SK-N-DZ (cell line): ENCODE measurements at places on chromosomes 11 and 22.

DNA sequence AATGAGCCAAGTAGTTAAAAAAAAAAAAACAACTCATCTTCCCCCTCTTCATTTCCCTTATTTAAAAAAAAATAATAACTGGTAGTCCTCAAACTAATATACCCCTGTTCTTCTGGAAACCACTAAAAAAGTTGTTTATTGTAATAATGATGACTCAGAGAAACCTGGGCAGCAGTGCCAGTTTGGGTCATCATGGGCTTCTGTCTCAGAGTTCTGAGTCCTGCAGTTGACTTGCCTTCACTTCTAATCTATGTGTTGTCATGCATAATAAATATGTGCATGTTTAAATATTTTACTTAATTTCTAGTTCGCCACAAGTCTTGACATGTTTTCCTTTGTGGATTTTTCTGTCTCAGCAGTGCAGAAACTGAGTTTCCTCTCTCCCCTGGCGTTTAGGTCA, 46.8 kb downstream of the PPP2R1B start:
- no peak for DNase-seq

GRCh38 chr22:22048981-22049531, 66.5 kb upstream of the TOP3B start:
- no peak for DNase-seq

- no peak for DNase-seq
Observed at GRCh38 chr11:120562806-120563425, 51.4 kb downstream of the GRIK4 start.

DNA sequence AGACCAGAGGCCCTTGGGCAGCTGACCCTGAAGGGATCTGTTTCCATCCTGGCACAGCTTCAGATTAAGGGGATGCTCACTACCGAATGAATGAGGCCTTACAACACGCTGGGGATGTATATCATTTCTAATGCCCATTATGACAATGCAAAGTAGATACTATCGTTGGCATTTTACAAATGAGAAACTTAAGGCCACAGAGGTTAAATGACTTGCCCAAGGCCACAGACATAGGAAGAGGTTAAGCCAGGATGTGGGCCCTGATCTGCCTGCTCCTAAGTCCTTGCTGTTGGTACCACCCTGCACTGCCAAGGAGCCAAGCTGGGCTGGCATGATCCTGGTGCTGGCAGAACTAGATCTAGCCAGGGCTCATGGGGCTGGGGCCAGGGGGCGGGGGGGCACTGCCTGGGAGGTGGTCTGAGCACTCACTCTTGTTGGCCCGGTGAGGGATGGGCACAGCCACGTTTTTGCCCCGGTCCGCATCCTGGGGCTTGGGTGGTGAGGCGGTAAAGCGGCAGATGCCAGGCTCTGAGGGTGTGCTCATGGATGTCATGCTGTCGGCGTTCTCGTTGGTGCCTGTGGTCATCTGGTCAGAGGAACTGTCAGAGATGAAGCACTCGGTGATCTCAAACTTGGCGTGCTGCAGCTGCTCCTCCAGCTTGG, 102.8 kb downstream of the CEP164 start:
- DNase-seq = no peak

GRCh38 chr11:100805506-100806199, 118.6 kb downstream of the ARHGAP42 start:
- no peak for DNase-seq

DNA sequence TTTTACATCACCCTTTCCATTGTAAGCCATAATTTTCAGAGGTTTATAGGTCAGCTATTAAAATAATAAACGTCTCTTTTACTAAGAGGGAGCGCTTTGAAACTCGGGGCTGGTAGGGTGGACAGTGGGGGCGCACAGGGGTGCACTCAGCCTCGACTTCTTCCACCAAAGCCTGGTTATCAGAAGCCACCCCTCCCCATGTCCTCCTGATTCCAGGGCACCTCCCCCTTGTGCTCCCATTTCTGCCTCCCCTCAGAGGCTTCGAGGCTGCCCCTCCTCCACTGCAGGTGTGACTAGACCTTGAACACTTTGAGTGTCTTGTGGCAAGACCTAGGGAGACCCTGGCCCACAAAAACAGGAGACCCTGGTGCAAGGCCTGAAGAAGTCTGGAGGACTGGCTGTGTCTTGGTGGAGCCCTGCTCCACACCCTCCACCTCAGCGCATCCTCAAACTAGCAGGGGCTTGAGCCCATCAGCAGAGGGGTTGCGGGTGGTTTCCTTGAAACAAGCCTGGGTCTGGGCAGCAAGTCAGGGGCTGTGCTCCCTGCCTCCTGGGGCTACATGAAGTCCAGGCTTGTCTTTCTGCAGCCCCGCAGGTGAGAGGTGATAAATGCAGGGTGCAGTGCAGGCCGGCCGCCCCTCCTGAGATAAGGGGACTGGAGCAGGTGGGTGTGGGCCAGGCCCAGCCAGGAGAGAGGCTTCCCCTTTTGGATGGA, 3.0 kb downstream of the CDKN1C start:
- no peak for DNase-seq

DNA sequence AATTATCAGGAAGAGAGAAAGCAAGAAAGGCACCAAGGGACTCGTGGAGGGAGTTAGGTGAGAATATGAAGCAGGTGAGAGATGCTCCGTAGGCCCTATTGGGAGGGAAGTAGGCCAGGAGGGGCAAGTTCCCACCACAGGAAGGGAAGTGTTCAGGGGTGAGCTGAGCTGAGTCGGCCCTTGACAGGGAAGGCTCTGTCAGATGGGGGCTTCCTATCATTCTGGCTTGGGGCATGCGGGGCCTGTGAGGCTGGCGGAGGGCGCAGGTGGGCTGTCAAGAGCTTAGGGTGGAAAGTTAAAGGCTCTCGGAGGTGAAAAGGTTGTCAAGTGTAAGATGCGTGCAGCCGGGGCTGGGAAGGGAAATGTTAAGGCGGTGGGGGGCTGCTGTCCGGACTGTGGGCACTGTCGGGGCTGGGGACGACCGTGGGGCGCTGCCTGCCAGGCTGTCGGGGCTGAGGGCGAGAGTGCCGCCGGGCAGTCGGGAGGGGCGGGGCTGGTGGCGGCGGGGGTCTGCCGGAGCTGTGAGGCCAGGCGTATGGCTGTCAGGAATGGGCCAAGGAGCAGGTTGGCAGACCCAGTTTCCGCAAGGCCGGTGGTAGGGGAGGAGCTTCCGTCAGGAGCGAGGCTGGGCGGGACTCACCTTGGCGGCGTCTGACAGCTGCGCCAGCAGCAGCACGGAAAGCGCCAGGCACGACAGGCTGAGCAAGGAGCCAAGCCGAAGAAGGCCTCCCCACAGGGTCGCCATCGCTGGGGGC, 496 bp downstream of the TMEM9B start:
- DNase-seq = peak; percentile 76

DNA sequence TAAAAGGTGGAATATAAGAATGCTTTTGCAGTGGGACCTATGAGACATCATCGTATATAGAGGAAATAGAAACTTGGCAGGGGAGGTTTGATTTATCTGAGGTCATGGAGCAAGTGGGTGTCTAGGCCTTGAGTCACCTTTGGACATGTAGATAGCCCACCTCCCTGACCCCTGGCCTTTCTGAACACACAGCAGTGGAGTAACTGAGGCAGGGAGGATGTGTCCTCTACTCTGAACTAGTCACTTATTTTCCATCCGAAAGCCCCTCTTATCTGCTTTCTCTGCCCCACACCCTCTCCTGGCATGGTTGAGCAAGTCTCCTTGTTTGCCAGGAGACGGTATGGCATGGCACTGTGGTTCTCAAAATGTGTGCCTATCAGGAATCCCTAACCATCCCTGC, 7.9 kb downstream of the CD82 start:
- no peak for DNase-seq

GRCh38 chr11:9219572-9219971, 45.6 kb downstream of the DENND5A start:
- DNase-seq = no peak

GRCh38 chr11:45859661-45860140, 12.4 kb downstream of the CRY2 start:
- no peak for DNase-seq

- no peak for DNase-seq
Observed at GRCh38 chr22:19719050-19719482, 4.3 kb upstream of the GP1BB start.

DNA sequence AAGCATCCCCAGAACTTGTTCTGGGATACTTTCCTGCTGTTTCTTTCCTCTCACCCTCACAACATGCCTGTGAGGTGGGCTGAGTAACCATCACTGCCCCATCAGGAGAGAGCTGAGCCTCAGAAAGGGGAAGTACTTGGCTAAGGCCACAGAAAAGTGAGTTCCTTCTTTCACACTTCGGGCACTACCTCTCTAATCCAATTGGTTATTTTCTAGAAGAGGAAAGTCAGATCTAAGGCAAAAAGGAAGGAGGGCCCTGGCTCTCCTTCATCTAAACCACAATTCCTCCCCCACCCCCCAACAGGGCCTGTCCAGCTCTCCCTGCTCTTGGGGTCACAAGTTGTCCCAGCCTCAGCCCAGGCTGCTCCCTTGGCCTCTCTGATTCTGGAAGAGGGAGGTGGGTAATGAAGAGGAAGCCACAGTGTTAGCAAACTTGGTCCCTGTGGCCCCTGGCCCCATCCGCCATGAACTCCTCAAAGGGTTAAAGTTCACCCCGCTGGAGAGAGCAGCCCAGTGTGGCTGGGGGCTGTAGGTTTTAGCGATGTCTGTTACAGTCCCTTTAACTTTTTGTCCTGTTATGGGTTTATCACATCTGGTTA, 34.0 kb downstream of the SLC22A12 start:
- no peak for DNase-seq

DNA sequence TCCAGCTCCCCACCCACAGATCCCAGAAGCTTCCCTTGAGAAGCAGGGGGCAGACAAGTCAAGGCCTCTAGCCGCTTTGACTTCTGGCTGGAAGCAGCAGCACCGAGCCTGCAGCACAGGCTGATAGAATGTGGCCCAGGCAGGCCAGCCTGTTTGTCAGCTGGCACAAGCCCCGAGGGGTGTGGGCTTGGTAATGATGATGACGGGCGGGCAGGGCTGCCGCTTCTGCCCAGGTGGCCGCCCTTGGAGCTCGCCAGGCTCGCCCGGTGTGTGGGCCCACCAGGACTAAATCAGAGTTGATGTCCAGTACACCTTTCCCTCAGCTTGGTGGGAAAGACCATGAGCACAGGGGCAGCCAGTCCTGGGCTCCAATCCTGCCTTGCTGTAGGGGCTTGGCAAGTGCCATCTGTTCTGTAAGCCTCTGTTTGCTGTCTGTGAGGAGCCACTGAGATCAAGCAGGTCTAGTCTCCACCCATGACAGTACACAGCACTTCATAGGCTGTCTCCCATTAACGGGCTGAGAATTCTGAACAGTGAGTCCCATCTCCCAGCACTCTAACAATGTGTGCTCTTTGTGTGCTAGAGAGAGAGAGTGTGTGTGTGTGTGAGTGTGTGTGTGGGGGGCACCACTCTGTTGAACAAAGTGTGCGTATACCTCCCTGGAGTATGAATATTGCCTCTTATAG, 26.8 kb downstream of the MICAL2 start:
- no peak for DNase-seq

- no peak for DNase-seq
Observed at GRCh38 chr22:19063581-19064353, 58.4 kb downstream of the DGCR2 start.

GRCh38 chr11:61106296-61106695, 4.0 kb downstream of the CD5 start:
- DNase-seq = no peak

GRCh38 chr11:37483761-37484160, 885.7 kb upstream of the RAG2 start:
- peak; percentile 74 for DNase-seq

DNA sequence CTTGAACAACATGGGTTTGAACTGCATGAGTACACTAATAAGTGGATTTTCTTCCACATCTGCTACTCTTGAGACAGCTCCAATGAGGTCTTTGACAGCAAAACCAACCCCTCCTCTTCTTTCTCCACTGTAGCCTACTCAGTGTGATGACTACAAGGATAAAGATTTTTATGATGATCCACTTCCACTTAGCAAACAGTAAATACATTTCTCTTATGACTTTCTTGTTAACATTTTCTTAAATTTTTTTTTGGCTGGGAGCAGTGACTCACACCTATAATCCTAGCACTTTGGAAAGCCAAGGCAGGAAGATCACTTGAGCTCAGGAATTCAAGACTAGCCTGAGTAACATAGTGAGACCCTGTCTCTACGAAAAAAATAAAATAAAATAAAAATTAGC, 9.9 kb upstream of the EIF4G2 start:
- DNase-seq = no peak

DNA sequence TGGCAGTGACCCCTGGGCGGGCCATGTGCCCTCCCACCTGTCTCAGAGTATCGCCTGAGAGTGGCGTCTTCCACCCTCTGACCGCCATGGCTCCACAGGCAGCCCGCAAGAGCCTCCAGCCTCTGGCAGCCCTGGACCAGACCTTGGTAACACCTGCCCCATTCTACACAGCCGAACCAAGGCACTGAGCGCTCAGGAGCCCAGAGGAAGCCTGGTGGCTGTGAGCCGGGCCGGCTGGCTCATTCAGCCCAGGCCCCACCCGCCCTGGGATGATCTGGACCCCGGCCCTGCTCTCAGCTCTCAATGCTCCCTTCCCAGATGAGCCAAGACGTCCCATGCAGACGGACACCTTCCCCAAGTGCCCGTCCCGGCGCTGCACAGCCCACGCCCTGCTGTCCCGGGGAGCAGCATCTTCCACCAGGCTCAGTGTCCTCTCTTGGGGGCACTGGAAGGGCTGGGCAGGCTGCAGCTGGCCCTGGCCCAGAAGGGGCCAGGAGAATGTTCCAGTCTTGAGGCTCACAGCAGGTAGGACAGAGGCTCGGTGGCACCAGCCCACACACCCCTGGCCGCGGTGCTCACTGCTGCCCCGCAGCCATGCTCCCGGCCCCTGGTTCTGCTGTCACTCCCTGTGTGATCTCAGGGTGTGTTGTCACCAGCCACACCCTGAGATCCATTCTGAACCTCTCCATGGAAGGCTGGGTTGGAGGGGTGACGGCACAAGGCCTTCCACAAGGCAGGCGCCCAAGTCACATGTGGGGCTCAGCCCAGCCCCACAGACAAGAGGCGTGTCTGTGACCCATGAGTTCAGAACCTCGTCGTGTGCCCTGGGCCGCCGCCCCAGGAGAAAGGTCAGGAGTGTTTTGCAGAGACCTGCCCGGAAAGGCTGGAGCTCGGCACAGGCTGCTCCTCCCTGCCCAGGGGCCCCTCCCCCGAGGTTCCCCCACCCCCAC, 24.2 kb upstream of the PPARA start:
- DNase-seq = no peak

- DNase-seq = no peak
Observed at GRCh38 chr11:108286370-108286769, 63.5 kb downstream of the ATM start.

GRCh38 chr11:64539711-64540427, 51.2 kb upstream of the SLC22A12 start:
- no peak for DNase-seq
